Activated T-cell treated with anti-CD3 and anti-CD28 coated beads, Interleukin-2, amount 50 U/mL, for 48 hours (primary cell): ENCODE measurements at places on chromosomes 7 and 10.
A peak's percentile ranks its signal among the peaks of the same experiment; 100 is the strongest.

DNA sequence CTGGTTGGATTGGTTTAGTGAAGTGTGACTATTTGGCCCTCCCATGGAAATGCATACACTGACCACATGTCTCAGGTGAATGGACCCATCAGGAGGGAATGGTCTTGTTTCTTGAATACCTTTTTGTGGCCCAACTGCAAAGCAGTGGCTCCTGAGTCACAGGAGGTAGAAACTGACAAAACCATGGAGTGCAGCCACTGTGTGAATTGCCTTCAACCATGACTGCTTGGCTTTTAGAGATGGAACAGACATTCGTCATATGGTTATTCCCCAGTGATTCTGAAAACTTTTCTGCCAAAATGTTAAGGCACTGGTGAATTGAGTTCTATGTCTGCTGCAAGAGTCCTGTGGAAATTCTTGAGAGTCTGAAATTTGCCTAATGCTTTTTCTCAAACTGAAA lies 64.7 kb downstream of the CDK14 start:
- no peak for DNase-seq

GRCh38 chr7:641269-641671 lies 85.2 kb upstream of the DNAAF5 start:
- no peak for DNase-seq

GRCh38 chr7:48781752-48782151 lies 142.6 kb upstream of the CDC14C start:
- peak; percentile 14 for DNase-seq

GRCh38 chr7:55873765-55874164 lies 11.2 kb upstream of the SEPTIN14 start:
- DNase-seq, result no peak

DNA sequence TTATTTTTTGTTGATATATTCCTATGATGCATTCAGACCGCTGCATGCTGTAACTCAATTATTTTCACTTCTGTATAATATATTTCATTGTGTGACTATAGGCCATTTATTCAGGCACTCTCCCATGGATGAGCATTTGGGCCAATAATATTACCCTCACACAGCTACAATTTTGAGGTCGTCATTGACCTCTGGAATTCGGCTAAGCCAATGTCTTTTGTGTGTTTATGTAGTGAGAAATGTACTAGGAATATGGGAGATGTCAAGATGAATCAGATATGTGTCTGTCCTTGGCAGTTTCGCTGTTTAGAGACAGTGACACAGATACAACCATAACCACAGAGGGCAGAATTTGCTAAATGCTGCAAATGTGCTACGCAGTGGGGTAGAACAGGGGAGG lies 474.2 kb downstream of the ADRA2A start:
- no peak for DNase-seq

DNA sequence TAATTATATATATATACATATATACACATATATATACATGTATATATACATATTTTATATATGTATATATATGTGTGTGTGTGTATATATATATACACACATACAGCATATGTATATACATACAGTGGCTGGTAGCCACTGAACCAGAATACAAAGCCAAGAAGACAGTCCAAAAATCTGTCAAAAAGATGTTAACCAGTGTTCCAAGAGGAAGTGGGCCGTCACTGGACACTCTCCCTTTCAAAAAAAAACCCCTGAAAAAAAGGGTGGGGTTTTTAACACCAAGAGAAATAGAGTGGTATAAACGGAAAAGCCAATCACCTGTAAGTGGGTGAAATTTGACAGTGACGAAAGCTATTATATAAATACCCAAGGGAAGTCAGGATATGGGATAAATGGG lies 31.1 kb upstream of the C1GALT1 start:
- DNase-seq, result no peak
